AG08395 (cell line): ENCODE measurements at places on chromosomes 1 and 21.
A peak's percentile ranks its signal among the peaks of the same experiment; 100 is the strongest.

DNA sequence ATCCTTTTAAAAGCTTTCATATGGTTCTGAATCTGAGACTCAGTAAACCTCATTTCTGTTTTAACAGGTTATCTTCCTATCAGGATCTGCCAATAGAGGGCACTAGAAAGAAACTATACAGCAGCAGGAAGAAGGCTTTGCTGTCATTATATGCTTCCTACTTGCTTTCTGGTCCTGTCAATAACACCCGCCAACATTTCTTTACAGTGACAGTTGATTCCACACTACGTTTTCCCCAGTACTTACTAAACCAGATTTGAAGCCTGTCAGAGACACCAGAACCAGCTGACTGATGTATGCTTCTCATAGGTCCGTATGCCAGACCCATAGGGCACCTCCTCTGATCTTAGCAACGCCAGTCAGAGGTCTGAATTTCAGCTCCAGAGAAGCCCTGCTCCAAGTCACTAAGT lies 341.0 kb upstream of the NEGR1 start:
- DNase-seq, result peak; percentile 35

DNA sequence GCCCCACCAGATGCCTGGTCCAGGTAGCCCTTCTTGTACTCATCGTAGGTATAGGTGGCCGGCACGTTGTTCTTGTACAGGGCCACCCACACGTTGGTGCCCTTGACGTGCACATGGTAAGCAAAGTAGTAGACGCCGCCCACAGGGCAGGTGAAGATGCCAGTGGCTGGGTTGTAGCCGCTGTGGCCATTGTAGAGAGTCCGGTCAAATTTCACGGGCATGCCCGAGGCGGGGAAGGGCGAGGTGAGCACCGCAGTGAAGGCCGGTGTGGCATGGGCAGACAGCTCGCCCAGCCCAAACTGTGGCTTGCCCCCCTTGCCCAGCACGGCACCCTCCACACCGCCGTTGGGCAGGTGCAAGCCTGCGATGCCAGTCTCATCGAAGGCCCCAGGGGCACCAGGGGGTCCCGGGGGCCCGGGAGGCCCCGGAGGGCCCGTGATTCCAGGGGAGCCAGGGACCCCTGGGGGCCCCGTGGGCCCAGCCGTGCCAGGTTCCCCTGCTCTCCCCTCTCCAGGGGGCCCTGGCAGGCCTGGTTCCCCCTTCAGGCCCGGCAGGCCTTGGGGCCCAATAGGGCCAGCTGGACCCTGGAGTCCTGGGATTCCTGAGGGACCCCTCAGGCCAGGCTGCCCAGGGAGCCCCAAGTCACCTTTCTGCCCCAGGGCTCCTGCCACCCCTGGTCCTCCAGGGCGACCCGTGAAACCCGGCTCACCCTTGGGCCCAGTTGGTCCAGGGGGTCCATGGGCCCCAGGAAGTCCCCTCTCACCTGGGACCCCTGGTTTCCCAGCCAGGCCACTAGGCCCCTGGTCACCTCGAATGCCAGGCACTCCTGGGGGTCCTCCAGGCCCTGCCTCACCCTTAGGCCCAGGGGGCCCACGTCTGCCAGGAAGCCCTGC lies 9.2 kb downstream of the ADPRS start:
- DNase-seq, result no peak

- no peak for DNase-seq
These were observed 91.5 kb upstream of the GCLM start for GRCh38 chr1:94000510-94001282.

DNA sequence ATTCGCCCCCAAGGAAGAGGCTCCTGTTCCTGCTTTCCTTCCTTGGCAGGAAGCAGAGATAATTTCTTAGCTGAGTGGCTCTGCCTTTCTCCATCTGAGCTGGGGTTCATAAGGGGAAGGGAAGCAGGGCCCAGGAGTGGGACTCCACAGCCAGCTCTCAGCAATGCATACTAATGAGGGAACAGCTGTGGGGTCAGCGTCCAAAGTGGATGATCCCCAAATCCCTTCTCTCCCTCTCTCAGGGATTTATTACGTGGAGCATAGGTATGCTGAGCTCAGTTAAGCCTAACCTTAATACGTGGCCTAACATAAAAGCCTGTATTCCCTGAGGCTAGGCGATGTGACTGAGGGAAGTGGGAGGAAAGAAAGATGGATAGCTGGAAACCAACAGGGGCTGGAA lies 87.3 kb upstream of the CTTNBP2NL start:
- no peak for DNase-seq
